Mesenteric fat pad (tissue), 1 donor: ENCODE measurements at places on chromosomes 1 and 21.

- DNase-seq = no peak
Measured at GRCh38 chr1:238451781-238452310, 561.1 kb upstream of the ZP4 start.

- DNase-seq = no peak
Measured at GRCh38 chr1:43637267-43637666, 12.7 kb upstream of the KDM4A start.

GRCh38 chr1:960363-961131 is at the start of gene KLHL17:
TSS of gene KLHL17 (plus strand) at chr1:960584. CDS start at chr1:960694, 110 bp downstream.
- no peak for DNase-seq

DNA sequence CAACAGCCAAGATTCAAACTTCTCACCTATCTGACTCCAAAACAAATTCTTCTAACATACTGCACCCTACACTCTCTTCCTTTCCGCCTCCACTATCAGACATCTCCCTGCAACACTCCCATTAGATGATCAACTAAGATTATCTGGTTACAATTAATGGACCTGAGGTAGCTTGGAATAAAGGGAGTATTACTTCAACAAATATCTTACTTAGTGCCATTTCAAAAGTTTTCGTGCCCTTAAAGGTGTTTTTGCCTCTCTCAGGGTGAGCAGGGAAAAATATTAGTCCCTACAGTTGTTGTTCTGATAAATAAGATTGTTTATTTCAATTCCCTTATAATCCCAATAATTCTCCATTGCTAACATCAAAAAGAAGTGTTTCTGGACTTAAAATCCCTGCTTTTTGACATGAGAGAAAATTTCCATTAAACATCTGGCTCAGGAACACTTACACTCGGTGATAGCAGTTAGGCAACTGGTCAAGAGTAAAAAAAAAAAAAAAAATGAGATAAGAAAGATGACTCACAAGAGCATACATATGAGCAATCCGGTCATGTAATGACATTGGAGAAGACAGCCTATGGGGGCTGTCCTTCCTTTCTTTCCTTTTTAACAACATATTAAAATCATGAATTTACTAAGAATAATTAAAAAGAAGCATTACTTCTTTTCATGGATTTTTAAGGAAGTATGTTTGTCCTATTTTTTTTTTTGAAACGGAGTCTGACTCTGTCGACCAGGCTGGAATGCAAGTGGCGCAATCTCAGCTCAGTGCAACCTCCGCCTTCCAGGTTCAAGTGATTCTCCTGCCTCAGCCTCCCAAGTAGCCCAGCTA is 7.6 kb downstream of the RSBN1 start:
- no peak for DNase-seq
